ENCODE measurements at places on chromosomes 2 and 18.

- no peak for DNase-seq
Measured at GRCh38 chr2:134683561-134684112, 35.2 kb downstream of the TMEM163 start.

GRCh38 chr2:181483876-181484275 is 26.7 kb downstream of the ITGA4 start:
- no peak for DNase-seq

- no peak for DNase-seq
Measured at GRCh38 chr2:171317492-171318125, 116.2 kb downstream of the METTL8 start.

DNA sequence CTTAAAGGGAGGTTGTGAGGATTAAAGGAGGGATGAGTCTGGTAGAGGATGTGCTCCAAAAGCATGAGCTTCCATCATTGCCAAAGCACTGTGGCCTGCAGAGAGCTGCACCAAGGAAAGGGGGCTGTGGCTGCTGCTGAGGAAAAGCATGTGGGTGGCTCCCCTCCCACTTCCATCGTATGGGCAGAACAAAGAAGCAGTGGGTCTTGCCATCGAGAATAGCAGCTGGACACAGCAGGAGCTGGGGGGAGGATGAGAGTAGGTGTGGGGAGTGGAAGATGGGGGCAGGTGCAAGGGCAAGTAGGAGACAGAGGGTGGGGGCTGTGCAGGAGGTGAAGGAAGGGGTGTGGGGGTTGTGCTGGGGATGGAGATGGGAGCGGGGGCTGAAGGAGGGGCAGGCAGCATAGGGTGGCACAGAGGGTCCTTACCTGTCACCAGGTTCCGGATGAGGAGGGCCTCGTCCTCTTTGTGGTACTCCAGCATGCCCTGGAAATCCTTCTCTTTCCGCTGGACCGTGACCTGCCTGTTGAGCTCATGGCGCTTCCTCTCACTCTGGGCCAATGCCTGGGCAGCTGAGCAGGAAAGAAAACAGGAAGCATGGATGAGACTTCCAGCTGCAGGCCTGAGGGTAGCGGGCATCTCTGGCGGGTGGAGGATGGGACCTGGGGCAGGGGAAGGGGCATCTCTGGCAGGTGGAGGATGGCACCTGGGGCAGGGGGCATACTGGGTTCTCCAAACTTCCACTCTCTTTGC is 33.6 kb upstream of the ACAA2 start:
- no peak for DNase-seq

DNA sequence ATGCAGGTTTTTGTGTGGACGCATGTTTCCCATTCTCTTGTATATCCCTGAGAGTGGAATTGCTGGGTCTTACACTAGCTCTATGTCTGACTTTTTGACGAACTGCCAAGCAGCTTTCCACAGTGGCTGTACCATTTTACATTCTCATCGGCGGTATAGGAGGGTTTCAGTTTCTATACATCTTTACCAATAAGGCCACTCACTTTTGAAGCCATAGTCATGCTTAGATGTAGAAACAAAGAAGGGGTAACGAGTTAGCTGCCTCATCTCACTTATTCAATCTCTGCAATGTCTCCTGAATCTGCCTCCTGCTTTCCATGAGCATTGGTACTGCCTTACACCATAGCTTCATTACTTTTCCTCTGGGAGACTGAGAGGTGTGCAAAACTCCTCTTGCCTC is 47.4 kb downstream of the MMADHC start:
- no peak for DNase-seq

GRCh38 chr2:237590272-237591140 is at the start of gene RAB17:
Gene RAB17 (minus strand): TSS chr2:237590734. CDS start chr2:237586154, 4,580 bp downstream.
- no peak for DNase-seq

- DNase-seq: no peak
Measured at GRCh38 chr2:124088616-124089015, 63.5 kb downstream of the CNTNAP5 start.

- DNase-seq: peak; percentile 81
Measured at GRCh38 chr18:45168866-45169600, 446.2 kb upstream of the SLC14A2 start.

DNA sequence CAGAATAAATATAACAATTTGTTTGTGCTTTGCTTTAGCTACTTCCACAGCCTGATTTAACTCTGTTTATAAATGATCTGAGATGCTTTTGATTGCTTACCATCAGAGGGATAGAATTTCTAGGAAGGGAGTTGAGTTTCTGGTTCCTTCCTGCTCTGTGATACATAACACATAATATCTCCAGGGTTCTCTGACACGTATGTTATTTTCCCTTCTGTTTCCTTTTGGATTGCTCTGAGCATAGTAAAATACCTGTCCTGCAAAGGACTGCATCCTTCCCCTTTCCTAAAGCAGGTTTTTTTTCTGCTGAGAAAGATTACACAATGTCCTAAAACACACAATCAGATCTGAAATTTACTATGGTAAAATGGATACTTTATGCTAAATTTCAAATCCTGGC is 76.1 kb downstream of the CABYR start:
- no peak for DNase-seq

- no peak for DNase-seq
Measured at GRCh38 chr2:25954199-25954752, 28.0 kb downstream of the KIF3C start.

DNA sequence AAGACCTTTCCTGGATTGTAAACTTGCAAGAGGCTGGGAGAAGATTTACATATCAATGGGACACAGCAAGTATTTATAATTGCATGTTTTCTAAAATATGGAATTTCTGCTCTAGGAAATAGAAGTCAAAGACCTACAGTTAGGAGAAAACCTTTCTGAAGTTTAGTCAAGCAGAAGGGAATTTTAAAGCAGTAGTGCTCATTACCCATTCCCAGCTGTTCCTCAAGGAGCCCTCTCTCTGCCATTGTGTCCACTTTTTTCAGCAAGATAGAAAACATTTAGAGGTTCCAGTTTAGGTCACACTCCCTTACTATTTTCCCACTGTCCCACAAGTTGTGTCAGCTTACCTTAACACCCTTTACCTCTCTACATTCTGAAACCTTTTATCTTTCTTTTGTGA is 584.0 kb upstream of the CHAC2 start:
- DNase-seq: no peak

DNA sequence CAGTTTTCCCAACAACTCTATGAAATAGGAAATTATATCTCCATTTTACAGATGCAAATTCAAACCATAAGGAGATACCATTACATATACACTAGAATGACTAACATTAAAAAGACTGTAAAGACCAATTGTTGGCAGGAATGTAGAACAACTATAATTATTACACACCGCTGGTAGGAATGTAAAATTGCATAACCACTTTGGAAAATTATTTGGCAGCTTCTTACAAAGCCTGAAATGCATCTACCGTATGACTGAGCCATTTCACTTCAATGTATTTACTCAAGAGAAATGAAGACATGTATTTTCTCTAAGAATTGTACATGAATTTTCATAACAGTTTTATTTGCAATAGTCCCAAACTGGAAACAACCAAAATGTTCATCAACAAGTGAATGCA is 189.1 kb upstream of the BCL2L11 start:
- DNase-seq: peak; percentile 61

DNA sequence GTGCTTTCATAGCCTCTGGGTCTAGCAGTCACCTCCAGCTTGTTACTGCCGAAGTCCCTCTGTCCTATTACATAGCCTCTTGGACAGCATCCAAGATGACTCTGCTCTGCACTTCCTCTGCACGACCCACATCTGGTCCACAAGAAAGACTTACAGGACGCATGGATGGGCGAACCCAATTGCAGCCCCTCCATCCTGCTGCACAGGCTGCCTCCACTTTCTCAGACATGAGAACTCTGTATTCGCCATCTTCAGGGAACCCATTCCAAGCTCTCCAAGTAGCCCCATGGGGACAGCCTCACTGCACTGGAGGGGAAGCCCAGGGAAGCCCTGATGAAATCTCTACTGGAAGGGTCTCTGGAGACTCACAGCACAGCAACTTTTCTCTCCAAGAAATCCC is 172.1 kb downstream of the GFPT1 start:
- peak; percentile 78 for DNase-seq

GRCh38 chr2:70664525-70664924 is 103.5 kb downstream of the ADD2 start:
- DNase-seq: no peak

DNA sequence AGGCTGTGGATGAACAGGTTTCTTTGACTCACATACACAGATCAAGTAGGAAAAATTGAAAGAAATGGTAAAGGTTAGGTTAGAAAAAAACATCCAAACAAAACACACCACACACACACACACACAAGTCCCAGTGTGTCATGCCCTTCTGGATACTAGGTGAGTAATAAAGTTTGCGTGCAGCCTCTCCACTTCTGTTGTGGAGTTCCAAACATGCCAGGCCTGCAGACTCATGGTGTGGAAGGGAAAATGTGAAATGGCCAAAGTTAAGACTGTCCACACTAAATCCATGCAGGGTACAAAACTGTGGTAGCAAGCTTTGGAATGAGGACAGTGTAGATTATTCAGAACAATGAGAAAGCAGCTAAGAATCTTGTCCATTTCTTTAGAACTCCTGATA is 114.6 kb downstream of the IKZF2 start:
- DNase-seq: peak; percentile 25

DNA sequence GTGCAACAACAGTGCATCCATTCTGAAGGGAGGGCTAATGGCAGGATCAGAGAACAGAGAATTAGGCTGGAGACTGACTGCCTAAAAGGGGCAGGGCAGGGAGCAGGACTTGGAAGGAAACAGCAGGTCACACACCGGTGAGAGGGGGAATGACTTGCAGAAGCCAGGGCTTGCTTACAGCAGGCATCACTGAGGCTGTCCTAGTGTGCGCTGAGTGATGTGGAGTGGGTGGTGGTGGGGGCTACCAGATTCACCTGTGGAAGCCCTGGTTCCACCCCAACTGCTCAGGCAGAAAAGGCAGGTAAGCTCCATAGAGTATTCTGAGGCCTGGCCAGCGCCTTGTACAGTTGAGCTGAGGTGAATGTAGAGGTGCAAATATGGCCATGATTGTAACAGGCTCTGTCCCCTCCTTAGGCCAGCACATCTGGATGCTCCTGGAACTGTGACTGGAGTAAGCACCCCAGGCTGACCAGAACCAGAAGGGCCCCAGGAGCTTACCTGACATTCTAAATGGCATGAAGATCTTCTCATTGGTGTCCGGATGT is 49.4 kb downstream of the SFXN5 start:
- no peak for DNase-seq

DNA sequence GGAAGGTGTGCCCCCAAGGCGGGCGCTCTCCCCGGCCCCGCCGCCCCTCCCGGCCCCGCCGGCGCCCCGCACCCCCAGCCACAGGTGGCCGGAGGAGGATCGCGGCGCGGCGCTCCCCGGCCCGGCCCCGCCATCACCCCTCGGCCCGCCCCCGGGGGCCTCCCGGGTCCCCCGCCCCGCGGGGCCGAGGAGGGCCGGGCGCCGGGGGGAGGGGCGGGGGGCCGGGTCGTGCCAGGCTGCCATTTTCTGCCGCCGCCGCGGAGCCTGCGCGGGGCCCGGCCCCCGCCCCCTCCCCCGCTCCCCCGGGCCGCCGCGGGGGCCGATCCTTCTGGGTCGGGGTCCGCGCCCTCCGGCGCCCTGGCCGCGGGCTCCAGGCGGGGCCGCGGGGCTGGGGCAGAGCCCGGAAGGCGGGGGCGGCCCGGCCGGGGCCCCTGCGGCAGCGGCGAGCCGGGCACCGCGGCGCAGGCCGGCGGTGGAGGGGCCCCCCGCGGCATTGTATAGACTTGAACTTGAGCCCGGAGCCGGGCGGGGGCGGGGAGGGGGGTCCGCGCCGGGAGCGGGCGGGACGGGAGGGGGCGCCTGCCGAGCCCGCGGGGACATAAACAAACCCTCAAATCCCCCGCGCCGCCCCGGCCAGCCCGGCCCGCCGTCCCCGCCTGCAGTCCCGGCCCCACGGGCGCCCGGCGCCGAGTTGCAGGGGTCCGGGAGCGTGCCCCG is 556 bp downstream of the DNMT3A start:
- no peak for DNase-seq

DNA sequence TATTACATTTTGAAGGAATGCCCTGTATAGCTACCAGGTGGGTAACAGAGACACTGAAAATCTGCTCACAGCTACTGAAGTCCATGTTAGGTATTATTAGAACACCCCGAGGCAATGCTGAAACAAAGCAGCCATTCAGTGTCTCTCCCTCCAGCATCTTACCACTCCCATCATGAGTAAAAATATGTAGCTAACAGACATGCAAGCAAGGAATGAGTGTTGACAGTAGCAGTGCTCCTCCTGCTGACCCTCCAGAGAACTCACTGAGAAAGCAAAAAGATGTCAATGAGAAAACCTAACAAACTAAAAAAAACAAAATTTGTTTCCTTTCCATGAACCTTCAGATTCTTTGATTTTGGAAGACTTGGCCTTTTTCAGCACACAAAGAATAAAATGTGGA is 393.9 kb downstream of the LRRTM1 start:
- no peak for DNase-seq

GRCh38 chr2:150491430-150491829 is 4.0 kb upstream of the RND3 start:
- no peak for DNase-seq

GRCh38 chr2:20676353-20677215 is 9.6 kb downstream of the GDF7 start:
- DNase-seq: no peak

GRCh38 chr2:238227587-238228032 is 12.2 kb downstream of the HES6 start:
- DNase-seq: no peak

DNA sequence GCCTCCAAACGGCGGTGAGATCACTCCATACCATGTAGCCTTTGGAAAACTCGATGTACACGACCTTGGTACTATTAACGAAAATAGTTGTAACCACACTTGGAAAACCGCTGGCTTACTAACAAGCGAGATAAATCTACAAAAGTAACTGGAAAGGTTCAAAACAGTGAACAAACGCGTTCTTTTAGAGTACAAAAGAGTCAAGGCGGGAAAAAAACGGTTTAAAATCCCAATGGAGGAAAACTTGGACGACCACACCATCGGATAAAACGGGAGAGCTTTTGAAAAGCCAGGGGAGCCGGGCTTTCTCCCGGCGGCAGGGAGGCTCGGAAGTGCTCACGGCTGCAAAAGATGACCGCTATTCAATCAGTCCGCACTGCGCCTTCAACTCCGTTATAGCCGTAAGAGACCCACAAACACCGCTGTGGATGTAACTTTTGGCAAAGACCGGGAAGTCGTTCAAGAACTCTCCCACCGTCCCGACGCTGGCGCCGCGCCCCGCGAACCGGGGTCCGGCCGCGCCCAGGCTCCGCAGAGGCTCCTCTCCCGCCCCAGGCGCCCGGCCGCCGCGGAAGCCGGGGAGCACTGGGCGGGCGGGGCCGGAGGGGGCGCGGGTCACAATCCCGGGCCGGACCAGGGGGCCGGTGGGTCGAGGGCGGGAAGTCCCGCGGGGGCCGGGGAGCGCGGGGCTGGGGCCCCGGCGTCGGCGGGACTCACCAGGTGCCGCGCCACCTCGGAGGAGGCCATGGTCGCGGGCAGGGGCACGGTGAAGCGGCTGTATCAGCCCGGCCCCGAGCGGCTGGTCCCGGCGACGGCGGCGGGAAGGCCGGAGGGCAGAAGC is 465 bp downstream of the SEPTIN10 start:
- DNase-seq: peak; percentile 60

Measured in fibroblast of skin of right quadriceps (primary cell).